ENCODE measurements at places on chromosomes 4 and X. TPM values are rescaled to one million over a fixed set of nuclear protein-coding genes. Genes with fewer than 3 reads are reported as not detected.

PFKFB1 gene
- total RNA-seq, result 0.09 TPM

- no peak for DNase-seq
Measured at GRCh38 chrX:6679988-6680387, 145.1 kb upstream of the VCX3A start.

- peak; percentile 20 for DNase-seq
Measured at GRCh38 chrX:2875798-2876399, 47.2 kb downstream of the GYG2 start.

GRCh38 chr4:128570387-128570975 lies 239.0 kb upstream of the JADE1 start:
- DNase-seq, result peak; percentile 68

GRCh38 chr4:93748373-93749291 lies 79.9 kb upstream of the ATOH1 start:
- no peak for DNase-seq

GRCh38 chr4:168453146-168453545 lies 27.1 kb downstream of the DDX60L start:
- no peak for DNase-seq

DDX53 gene
- total RNA-seq, result not detected

DAPP1 gene
- not detected for total RNA-seq

DNA sequence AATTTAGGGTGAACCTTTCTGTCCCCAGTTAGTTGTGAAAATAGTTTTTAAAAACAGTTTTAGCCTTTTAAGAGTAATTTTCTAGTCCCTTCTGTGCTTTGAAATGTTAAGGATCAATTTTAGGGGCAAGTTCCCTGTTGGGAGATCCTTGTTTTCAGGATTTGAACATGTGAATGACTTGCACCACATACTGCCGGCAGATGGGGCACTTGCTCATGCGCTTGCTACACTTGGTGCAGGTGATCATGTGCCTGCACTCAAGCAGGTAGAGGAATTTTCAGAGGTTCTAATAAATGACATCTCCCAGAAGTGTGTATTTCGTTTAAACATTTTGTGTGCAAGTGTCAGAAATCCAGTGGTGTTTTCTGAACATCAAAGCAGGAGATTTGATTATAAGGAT lies 195.9 kb downstream of the CHM start:
- DNase-seq, result no peak

DNA sequence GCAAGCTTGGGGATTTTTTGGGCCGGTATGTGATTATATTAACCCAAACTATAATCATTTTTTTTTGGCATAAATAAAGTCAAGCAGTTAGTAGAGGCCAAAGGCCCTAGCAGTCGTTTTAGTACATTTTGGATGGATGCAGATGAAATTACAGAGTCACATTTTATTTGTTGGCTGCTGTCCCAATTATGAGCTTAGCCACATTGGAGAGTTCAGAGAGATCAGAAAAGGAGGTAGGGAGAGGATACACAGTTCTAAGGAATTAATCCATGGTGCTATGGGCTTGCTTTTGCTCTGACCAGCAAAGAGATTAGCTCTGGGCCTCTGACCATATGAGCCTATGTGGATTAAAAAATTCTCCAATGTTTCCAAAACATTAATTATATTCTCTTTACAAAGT lies 395.1 kb downstream of the RAPGEF2 start:
- no peak for DNase-seq

DCLK2 gene
- total RNA-seq, result 4.5 TPM

DNA sequence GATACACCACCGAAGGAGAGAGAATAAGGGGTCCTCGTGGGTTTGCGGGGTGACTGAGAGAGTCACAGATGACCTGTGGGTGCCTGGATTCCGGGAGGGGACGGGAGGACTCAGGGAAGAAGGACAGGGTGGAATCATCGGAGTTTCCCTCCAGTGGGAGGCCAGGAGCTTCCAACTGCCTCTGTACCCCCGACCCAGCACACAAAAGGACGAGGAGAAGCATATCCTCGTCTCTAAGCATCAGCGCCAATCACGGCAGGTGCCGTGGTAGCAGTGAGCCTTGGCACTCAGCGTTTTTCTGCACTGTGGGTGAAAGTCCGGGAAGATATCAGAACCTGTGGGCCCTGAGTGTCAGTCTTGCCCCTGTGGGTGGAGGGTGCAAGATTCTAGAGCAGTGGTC lies 62.0 kb downstream of the ASMT start:
- no peak for DNase-seq

DNA sequence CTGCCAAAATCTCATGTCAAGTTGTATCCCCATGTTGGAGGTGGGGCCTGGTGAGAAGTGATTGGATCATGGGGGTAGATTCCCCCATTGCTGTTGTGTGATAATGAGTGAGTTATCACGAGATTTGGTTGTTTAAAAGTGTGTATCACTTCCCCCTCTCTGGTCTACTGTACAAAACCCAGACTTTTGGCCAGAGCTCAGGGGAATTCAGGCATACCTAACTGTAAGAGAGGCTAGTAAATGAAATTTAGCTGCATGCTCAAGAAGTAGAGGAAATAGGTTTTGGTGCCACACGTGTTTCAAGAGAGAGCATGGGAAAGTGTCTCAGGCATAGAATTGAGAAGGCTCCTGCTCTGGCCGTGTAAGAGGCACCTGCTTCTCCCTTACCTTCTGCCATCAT lies 190.5 kb upstream of the GALNTL6 start:
- DNase-seq, result no peak

- DNase-seq, result peak; percentile 92
Measured at GRCh38 chr4:154998284-154998683, 210.2 kb upstream of the NPY2R start.

OTUD6A gene
- not detected for total RNA-seq

DNA sequence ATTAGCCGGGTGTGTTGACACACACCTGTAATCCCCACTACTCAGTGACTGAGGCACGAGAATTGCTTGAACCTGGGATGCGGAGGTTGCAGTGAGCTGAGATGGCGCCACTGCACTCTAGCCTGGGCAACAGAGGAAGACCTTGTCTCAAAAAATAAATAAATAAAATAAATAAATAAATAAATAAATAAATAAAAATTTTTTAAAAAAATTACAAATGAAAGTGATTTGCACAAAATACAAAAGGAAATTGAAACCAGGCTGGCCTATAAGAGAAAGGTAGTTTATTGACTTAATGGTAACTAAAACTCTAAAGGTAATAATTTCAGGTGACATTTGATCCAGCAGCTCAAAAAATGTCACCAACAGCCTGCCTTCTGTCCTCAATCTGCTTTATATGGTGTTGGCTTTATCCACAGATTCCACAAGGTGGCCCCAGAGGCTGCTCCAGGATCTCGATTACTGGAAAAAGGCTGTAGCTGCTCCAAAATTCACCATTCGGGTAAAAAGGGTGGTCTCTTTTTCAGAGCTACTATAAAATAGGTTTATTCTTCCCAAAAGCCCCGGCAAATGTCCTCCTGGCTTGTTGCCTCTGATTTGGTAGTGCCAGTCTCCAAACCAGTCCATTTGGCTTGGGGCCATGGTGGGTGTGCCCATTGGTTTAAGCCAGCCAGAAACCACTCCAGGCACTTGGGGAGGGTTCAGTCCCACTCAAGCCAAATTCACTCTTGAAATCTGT lies 61.4 kb upstream of the TRIM2 start:
- peak; percentile 85 for DNase-seq

DNA sequence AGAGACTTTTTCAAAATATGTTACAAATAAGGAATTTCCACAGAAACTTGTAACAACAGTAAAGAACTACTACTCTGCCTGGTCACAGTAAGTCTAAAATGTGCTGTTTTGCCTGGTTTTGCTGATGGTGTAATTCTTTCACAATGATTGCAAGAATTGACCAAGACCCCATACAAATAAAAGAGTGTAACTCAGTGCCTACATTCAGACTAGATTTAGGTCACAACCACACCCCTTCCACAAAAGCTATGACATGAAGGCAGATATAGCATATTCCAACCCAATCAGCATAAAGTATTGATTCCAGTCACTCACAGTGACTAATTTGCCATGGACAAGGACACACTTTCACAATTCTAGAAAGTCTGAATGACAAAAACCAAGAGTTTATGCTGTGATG lies 53.7 kb upstream of the TMPRSS11F start:
- no peak for DNase-seq

CTAG1B gene
- not detected for total RNA-seq

TMSB15B gene
- total RNA-seq, result 7.6 TPM

- no peak for DNase-seq
Measured at GRCh38 chr4:102734591-102735385, 26.0 kb downstream of the MANBA start.

USP17L21 gene
- not detected for total RNA-seq

GRCh38 chrX:72475338-72475737 lies 97.3 kb downstream of the HDAC8 start:
- no peak for DNase-seq

GRCh38 chr4:165381821-165382373 lies 3.1 kb downstream of the CPE start:
- DNase-seq, result no peak

DNA sequence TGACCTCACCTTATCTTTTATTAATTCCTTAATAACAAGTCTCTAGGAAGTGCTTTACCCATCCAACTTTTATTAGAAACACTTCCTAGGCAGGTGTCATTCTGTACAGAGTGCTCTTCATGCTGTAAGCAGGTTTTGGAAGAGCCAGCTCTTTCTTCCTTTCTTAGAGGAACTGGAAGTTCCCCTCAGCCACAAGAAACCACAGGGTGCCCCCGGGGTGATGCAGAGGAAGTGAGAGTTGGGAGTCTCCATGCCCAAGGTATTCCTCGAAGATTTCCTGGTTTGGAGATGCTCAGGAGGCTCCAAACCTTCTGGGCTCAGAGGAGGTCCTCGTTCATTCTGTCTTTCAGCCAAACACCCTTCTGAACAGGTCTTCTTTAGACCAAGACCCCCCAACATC lies 83.8 kb downstream of the EGF start:
- no peak for DNase-seq

GRCh38 chrX:101442085-101442484 lies 34.1 kb downstream of the HNRNPH2 start:
- DNase-seq, result no peak

GRCh38 chrX:128805236-128805635 lies 718.1 kb downstream of the SMARCA1 start:
- DNase-seq, result no peak

SEL1L3 gene
- 83.5 TPM for total RNA-seq

TASL gene
- total RNA-seq, result not detected

GRCh38 chrX:56762707-56763555 lies 33.9 kb downstream of the NBDY start:
- DNase-seq, result no peak

CDKL2 gene
- 7.5 TPM for total RNA-seq

DNA sequence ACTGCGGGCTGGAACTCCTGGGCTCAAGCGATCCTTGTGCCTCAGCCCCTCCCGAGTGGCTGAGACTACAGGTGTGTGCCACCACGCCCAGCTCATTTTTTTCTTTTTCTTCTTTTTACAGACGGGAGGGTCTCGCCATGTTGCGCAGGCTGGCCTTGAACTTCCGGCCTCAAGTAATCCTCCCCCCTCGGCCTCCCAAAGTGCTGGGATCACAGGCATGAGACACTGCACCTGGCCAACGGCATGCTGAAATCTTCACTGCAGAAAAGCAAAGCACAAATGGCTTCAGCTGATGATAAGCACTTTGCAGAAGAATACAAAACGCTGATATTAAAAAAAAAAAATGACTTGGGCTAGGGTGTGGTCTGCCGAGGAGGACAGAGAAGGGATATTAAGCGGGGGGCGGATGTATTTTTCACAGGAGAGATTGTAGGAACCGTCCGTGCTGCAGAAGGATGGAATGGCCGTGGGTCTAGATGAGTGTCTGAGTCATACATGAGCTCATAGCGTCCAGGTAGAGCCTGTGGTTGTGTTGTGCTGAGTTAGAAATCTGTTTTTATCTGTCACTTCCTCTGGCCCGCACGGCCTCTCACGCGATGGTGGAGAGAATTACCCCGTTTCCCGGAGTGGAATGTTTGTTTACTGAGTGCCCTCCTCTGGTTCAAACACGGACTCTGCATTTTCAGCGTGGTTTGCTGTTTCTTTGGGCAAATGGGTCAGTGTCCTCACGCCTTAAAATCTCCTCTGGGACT lies 8.5 kb upstream of the AKAP17A start:
- DNase-seq, result no peak

MAGEA8 gene
- not detected for total RNA-seq

CLCN4 gene
- 15.1 TPM for total RNA-seq

LINC00632 gene
- 10.9 TPM for total RNA-seq

DNA sequence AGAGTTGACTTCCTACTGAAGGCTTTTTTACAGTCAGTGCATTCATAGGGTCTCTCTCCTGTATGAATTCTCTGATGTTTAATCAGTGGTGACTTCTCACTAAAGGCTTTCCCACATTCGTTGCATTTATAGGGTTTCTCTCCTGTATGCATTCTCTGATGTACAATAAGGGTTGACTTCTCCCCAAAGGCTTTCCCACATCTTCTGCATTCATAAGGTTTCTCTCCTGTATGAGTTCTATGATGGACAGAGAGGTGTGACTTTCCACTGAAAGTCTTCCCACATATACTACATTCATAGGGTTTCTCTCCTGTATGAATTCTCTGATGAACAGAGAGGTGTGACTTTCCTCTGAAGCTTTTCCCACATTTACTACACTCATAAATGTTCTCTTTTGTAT lies 45.2 kb downstream of the ZNF674 start:
- DNase-seq, result no peak

DNA sequence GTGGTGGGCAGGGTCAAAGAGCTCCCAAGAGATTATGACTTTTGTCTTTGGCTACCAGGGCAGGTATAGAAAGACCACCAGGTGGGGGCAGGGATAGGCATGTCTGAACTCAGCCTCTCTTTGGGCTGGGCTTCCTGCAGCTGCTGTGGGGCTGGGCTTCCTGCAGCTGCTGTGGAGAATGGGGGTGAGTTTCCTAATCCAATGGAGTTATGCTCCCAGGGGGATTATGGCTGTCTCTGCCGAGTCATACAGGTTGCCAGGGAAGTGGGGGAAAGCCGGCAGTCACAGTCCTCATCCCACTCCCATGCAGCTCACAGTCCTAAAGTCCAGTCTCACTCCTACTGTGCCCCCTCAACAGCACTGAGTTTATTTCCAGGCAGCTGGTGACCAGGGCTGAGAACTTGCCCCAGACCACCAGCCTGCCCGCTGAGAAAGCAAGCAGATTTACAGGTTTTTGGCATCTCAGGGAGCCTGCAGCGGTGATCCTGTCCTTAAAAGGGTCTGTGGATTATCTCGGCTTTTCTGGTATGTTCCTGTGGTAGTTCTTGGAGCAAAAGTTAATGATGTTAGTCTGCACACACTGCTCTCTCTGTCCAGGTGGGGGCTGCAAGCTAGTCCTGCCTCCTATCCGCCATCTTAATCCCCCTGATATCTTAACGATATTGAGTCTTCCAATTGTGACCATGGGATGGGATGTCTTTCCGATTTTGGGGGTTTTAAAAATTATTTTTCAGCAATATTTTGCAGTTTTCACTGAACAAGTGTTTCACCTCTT lies 133.4 kb downstream of the RTL9 start:
- DNase-seq, result no peak

DNA sequence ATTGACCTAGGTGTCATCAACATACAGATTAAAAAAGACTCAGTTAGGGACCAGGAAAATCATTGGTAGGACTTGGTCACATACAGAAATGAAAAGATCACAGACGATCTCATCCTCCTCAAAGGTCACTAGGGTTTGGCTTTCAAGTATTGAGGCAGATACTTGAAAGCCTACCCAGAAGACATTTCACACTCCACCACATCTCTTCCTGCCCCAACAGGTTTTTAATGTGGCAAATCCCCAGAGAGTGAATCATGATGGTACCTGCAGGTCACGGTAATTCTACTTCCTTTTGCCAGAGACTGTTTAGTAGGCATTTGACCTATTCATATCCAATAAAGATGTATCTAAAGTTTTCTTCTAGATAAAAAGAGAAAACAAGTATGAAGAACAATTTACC lies 44.1 kb downstream of the INPP4B start:
- no peak for DNase-seq

GRCh38 chr4:183552274-183553146 lies 47.7 kb downstream of the ING2 start:
- DNase-seq, result no peak

SPANXN4 gene
- not detected for total RNA-seq

Measured in fibroblast of the aortic adventitia (primary cell).